Caco-2 (cell line): ENCODE measurements at places on chromosomes 1 and 21.

GRCh38 chr1:41917076-41917475, 1.6 kb downstream of the HIVEP3 start:
- no peaks in the 10 kb centered on the region for H3K36me3 ChIP-seq
- no peaks in the 10 kb centered on the region; the same call in 1 of the 2 replicates for H3K27me3 ChIP-seq
- H3K27ac ChIP-seq = no peak overlapping the region

DNA sequence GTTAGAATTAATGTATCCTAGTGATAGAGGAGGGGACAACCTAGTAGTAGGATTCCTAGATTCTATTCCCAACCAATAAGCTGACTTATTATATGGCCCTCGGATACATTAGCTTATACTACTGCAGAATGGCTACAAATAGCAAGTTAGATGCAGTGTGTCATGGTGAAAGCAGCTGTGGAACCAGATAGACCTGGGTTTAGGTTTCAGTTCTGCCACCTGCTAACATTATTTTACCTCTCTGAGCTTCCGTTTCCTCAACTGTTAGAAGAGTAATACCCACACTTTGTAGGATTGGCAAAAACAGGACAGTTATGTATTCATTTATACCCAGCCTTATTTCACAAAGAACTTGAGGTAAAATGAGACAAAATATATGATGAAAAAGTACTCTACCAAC, 21.6 kb upstream of the MAGOH start:
- no peak for DNase-seq
- H3K27ac ChIP-seq = no peak overlapping the region
- H3K36me3 ChIP-seq = no peaks in the 10 kb centered on the region; the same call in 1 of the 2 replicates
- H3K27me3 ChIP-seq = no peaks in the 10 kb centered on the region
- H3K4me3 ChIP-seq = no peak overlapping the region

- no peak overlapping the region for H3K4me3 ChIP-seq
- no peak overlapping the region for H3K27ac ChIP-seq
- H3K27me3 ChIP-seq = no peaks in the 10 kb centered on the region
These were observed 526.9 kb downstream of the NPHP4 start for GRCh38 chr1:5465281-5465711.

DNA sequence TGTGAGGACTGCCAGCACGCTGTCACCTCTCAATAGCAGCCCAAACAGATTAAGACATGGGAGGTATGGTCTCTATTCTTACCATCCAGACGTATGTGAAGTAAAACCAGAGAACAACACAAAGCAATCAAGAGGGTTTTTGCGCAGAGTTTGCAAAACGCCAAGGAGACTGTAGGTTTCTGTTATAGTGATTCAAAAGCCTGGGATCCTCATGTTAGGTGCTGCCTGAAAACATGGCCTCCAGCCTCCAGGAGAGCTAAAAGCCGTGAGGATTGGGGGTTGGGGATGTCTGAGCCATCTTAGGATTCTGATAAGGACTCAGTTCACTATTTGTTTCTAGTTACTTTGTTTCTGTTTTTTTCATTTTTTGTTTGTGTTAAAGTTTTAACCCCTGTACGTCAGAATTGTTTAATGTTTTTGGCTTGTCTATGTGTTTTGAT, 4.2 kb upstream of the CCT8 start:
- no peaks in the 10 kb centered on the region; the same call in none of the 2 replicates for H3K36me3 ChIP-seq
- no peaks in the 10 kb centered on the region for H3K27me3 ChIP-seq
- peaks cover 5% of the 10 kb centered on the region; the same call in 1 of the 2 replicates for H3K4me1 ChIP-seq
- DNase-seq = peak; percentile 67
- H3K27ac ChIP-seq = peak overlapping the region; percentile 93
- H3K4me3 ChIP-seq = peak overlapping the region; percentile 82

DNA sequence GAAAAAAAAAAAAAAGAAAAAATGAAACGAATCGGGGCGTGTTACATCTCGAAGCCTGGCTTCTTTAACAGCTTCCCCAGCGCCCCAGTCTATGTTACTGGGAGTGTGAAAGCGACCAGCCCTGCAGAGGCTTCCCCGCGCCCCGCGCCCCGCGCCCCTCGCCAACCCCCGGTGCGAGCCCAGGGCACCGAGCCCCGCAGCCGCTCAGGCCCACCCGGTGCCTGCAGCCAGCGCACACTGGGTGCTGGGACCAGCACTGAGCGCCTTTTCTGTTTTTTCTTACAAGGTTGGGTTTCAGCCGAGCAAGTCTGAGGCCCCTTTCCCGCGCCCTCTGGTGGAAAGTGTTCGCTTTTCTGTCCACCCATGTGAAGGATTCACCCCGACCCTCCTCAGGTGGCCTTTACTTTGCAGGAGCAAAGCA, 42.1 kb upstream of the ZNF496 start:
- H3K4me3 ChIP-seq = no peak overlapping the region
- H3K4me1 ChIP-seq = no peaks in the 10 kb centered on the region
- no peaks in the 10 kb centered on the region for H3K27me3 ChIP-seq
- DNase-seq = peak; percentile 12
- H3K36me3 ChIP-seq = no peaks in the 10 kb centered on the region
- H3K27ac ChIP-seq = no peak overlapping the region
